Natural killer cell (primary cell): ENCODE measurements at places on chromosomes 5 and 9. TPM values are rescaled to one million over a fixed set of nuclear protein-coding genes. Genes with fewer than 3 reads are reported as not detected.

- DNase-seq: no peak
These were observed 77.6 kb downstream of the LIFR start for GRCh38 chr5:38478878-38479277.

DNA sequence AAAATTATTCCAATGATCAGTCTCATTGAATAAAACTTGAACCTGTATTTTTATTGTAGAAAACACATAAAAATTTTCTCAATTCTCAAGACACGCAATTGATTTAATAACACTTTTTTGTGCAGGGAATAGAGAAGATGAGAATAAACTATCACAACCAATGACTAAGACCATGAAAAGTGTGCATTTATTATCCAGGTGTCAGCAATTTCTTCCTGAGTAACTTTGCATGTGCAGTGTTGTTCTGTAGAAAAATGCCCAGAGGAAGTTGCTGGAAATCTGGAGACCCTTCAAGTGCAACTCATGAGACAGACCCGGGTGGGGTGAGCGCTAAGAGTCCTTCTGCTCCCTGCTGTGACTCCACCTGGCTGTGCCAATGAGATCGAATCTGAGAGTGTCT, 405.7 kb downstream of the SEMA5A start:
- no peak for DNase-seq

DNA sequence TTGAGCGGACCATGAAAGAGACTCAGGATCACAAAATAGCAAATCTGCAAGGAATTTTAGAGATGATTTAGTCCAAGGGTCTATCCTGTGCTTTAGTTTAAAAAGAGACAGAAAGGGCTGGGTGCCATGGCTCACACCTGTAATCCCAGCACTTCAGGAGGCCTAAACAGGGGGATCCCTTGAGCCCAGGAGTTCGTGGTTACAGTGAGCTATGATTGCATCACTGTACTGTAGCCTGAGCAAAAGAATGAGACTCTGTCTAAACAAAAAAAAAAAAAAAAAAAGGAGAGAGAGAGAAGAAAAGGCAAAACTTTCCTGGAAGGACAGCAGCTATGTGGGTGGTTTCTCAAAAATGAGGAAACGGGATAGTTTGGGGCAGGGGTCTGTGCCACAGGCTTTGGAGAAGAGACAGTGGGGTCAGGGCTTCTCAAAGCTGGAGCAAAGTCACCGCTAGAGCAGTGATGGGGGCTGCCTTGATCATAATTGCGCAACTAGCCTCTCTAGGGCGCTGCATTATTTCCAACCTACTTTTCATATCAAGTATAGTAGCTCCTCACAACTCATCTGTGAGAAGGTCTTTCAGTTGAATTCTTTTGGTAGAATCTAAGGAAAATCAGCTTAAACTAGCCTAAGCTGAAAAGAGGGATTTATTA, 8.5 kb upstream of the ANKH start:
- no peak for DNase-seq

DNA sequence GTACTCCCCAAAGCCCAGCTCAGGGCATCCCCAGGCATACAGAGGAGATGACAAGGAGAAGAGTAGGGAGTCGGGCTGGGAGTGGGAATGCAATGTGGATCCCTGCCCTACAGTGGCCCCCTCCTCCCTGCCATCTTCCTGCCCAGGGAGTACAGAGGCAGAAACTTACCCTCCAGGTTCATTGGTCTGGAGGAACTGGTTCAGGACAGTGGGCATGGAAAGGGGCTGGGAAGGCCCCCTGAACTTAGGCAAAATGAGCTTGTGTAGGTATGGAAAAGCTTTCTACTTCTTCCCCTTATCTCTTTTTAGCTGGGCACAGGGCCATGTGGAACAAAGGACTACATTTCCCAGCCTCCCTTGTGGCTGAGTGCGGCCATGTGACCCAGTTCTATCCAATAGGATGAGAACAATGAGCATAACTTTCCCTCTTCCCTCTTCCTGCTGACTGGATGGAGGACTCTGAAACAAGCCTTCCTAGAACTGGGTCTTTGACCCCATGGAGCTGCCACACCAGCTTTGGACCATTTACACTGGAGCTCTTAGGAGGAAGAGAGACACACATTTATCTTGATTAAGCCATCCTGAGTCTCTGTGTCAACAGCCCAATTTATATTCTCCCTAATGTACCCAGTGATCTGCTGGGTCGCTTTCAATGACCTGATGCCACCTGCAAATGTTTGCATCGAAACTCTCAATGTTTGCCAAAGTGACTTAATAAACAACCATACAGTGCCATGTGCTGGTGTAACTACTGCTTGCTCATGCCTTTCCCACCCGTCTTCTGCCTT, 25.0 kb upstream of the HMCN2 start:
- peak; percentile 73 for DNase-seq

HRCT1 gene
- not detected for total RNA-seq

- DNase-seq: no peak
These were observed 14.0 kb downstream of the NFX1 start for GRCh38 chr9:33304362-33304761.

CRAT gene
- 13.5 TPM for total RNA-seq

DDX31 gene
- 12.2 TPM for total RNA-seq

GRCh38 chr5:81134066-81134465, 99.1 kb upstream of the CKMT2 start:
- no peak for DNase-seq

- DNase-seq: no peak
These were observed 286.9 kb downstream of the FBXL7 start for GRCh38 chr5:15786884-15787283.

ZBTB26 gene
- 7.8 TPM for total RNA-seq

C9orf78 gene
- total RNA-seq: 93.7 TPM

OBP2B gene
- total RNA-seq: not detected

DNA sequence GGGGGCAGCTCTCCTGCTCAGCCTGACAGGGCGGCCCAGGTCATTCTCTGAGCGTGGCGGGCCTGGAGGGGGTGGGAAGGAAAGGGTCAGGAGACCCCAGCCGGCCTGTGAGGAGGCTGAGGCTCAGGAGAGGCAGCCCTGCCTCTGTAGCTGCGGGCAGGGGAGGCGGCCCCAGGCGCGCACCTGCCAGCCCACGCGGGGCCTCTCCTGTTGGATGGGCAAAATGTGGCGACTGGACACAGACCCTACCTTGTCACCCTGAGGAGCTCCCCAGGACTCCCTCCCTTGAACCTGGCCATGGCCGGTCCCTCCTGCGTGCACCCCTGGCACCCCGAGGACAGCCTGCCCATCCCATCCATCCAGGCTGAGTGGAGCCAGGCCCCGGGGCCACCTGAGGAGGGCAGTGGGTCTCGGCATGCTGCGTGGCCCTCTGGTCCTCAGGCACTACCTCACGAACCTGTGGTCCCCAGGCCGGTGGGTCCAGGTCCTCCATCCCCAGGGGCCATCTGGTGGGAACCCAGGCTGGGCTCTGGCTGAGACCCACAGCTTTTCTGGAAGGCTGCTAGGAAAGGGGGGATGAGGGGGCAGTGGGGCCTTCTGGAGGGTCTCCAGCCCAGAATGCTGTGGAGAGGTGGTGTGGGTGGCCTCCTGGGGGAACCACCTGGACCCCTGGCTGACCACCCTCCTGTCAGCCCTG, 15.1 kb upstream of the NRARP start:
- DNase-seq: no peak

SLC46A2 gene
- 0.23 TPM for total RNA-seq

HSD17B3 gene
- total RNA-seq: 0.80 TPM

- no peak for DNase-seq
These were observed 16.8 kb downstream of the FAM78A start for GRCh38 chr9:131259432-131259898.

- DNase-seq: no peak
These were observed 60.5 kb downstream of the NUP155 start for GRCh38 chr5:37310360-37310759.

DNA sequence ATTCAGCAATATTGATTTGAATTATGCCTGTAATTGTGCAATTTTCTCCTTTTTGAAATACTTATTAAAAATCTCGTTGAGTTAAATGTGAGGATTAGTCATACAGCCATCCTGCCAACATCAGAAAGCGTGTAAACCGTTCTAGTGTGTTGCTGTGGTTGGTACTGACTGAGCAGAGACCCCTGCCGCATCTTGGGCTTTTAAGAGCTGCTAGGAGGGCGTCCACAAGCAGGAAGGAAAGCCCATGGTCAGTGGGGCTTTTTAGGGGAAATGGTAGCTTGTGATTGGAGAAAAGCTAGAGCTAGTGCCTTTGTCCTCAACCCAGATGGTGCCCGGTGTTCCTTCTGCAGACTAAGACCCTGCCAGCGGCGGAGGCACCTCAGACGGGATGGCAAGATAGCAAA, 1.3 kb downstream of the SDHA start:
- DNase-seq: peak; percentile 47

DNA sequence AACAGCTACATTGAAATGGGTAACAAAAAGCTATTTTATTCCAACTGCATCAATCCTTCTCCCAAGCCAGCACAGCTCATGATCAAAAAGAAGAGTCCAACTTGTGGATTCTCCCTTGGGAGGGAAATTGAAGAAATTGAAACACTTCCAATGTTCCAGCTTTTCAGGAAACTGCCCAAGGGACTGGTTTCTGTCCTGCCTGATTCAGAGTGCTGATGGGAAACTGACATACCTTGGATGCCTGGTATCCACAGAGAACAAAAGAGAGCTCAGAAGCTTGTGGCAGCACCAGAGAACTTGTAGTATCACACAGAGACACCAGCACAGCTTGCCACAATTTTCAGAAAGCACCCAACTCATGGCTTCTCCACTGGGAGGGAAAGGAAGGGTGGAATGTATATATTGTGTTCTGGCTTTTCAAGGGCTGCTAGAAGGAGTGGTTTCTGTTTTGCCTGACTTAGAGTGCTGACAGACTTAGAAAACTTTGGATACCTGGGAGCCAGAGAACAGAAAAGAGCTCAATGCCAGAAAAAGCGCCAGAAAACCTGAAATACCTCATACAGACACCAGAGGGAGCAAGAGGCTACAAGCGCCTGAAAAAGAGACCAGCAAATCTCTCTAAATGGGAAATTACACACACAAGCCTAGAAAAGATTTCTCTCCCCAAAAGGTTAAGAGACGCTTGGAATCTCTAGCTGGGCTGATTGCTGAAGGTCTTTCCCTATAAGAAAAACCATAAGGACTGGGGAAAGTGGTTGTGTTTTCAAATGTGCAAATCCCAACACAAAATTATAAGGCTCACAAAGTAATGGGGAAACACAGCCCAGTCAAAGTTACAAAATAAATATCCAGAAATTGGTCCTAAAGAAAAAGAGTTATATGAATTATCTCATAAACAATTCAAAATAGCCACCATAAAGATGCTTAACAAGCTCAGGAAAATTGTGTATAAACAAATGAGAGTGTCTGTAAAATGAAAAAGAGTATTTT, 178.8 kb downstream of the SPOCK1 start:
- peak; percentile 44 for DNase-seq

DNA sequence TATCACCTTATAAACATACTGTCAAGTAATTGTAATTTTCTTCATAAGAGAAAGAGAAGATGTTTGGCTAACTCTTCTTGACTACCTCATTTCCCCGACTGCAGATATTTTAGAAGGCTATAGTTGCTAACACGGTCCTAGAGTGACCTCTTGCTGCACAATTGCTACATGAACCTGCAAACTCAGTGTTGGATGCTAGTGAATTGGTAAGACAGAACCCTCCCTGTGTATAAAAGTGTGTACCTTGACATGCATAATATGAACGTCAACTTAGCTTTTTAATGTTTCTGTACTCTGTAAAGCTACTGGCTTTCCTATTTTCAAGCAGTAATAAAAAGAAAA, 46.7 kb upstream of the CER1 start:
- DNase-seq: no peak

GRCh38 chr9:120974181-120974580, 47.6 kb upstream of the TRAF1 start:
- DNase-seq: no peak

GRCh38 chr5:136805466-136805865, 440.1 kb upstream of the TRPC7 start:
- no peak for DNase-seq

DNA sequence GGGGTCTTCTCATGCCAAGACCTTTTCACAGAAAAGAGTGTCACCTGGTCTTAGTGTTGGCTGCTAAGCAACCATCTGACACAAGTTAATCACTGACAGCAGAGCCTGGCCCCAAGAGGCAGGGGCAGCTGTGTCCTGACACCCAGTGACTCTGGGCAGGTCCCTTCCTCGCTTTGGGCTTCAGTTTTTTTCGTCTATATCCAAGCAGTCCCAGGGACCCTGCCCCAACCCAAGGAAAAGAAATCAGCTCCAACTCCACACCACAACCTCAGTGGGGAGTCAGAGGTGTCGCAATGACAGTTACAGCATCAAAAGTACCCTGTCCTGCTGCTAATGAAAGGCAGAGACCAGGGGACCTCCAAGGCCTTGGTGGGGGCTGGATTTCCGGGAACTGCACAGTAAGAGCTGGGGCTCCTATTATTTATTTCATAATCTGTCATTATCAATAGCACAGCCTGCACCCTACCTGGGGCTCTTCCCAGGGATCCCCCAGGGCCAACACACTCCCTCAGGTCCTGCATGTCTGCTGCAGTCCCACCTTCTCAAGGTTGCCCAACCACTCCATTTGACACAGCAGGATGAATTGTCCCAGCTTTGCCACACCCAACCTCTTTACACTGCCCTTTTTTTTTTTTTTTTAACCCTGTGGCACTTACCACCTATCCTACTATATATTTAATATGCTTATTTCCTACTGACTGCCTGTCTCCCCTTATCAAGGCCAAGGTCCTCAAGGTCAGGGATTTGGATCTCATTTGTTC, 9.4 kb downstream of the ANKS6 start:
- no peak for DNase-seq

GRCh38 chr5:140220032-140220697, 45.2 kb downstream of the CYSTM1 start:
- DNase-seq: no peak

GRCh38 chr5:89582768-89583339, 699.9 kb upstream of the MEF2C start:
- no peak for DNase-seq

- DNase-seq: no peak
These were observed 525 bp upstream of the DAPK1 start for GRCh38 chr9:87497080-87497603.

CARTPT gene
- total RNA-seq: not detected

DNA sequence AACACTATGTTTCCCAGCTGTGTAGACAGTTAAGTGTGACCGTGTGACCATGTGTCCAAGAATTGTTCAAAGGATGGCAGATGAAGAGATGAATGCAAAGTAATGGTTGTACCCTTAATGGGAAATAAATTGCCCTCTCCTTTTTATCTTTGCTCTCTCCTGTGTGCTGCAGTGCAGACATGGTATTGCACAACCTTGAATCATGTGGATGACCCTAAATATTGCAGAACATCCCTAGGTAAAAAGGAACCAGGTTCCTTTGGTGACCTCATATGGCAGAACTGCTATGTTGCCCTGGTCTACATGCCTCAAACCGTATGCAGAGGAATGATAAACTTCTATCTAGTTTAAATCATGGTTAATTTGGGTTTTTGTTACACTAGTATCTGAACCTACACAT, 81.7 kb upstream of the CTNND2 start:
- no peak for DNase-seq

CDH12 gene
- total RNA-seq: not detected

GRCh38 chr5:57316798-57317327, 143.0 kb downstream of the GPBP1 start:
- DNase-seq: peak; percentile 11

OR13C3 gene
- total RNA-seq: not detected
